ENCODE measurements at places on chromosomes 7 and 10.

GRCh38 chr10:17657103-17657500 lies 13.2 kb downstream of the STAM start:
- DNase-seq, result no peak

DNA sequence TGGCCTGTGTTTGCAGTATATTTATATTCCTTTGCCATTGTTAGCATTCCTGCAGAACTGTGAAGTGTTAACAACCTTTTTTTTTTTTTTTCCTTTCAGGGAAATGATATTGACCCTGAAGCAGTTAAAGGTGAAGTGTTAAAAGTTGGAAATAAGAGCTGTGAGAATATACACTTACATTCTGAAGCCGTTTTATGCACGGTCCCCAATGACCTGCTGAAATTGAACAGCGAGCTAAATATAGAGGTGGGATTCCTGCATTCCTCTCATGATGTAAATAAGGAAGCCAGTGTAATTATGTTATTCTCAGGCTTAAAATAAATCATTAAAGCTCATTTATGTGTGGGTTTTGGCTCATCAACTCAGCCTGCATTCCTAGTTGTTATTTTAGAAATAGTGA lies 92.8 kb upstream of the CAPZA2 start:
- no peak for DNase-seq

GRCh38 chr10:30027057-30028005 lies 32.1 kb downstream of the JCAD start:
- no peak for DNase-seq

- no peak for DNase-seq
Observed at GRCh38 chr7:24227068-24227467, 56.9 kb upstream of the NPY start.

GRCh38 chr7:13880789-13881188 lies 108.7 kb downstream of the ETV1 start:
- no peak for DNase-seq

DNA sequence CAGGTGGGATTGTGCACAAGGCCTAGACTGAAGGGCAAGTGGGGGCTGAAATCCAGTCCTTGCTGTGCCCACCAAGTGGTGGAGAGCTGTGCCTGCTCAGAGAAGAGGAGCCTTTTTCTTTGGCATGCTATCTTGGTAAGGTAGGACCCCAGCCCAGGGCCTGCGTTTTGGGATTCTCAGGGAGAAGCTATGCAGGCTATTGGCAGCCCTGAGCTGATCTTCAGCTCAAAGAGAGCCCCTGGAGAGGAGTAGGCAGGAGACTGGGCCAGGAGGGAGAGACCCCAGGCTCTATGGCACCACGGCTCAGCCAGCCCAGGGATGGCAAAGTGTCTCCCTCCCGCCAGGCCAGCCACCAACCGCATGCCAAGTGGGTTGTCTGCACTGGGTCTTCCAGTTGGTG lies 119.2 kb upstream of the PCBD1 start:
- no peak for DNase-seq

GRCh38 chr7:12993025-12993424 lies 305.6 kb downstream of the ARL4A start:
- no peak for DNase-seq

DNA sequence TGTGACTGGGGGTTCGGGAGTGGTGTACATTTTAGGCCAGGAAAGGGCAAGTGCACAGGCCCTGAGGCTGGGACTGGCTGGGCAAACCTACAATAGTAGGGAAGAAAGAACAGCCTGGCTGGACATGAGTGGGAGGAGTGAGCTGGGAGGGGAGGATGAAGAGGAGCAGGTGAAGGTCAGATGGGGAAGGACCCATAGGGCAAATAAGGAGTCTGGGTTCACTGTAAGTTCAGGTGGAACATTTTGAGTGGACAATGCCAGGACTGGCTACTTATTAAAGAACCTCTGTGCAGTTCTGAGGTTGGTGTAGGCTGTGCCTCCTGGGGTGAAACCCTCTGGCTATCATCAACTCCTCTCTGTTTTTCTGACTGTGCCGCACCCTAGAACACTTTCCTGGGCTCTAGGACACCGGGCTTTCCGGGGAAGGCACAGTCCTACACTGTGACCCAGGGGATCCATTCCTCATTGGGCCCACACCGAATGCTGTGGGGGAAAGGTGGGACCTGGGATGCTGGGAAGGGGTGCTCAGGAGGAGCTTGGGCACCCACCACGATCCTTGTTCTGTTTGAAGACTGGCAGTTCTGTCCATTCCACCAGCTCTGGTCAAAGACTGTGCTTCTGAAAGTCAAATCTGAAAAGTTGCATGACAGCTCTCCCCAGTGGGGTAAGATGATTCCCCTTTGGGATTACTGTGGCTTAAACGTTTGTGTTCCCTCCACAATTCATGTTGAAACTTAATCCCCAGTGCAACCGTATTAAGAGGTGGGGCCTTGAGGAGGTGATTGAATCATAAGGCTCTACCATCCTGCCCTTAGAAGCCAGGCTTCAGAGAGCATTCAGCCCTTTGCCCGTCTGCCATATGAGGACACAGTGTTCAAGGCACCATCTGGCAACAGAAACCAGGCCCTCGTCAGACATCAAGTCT lies 4.0 kb upstream of the MMP21 start:
- no peak for DNase-seq

DNA sequence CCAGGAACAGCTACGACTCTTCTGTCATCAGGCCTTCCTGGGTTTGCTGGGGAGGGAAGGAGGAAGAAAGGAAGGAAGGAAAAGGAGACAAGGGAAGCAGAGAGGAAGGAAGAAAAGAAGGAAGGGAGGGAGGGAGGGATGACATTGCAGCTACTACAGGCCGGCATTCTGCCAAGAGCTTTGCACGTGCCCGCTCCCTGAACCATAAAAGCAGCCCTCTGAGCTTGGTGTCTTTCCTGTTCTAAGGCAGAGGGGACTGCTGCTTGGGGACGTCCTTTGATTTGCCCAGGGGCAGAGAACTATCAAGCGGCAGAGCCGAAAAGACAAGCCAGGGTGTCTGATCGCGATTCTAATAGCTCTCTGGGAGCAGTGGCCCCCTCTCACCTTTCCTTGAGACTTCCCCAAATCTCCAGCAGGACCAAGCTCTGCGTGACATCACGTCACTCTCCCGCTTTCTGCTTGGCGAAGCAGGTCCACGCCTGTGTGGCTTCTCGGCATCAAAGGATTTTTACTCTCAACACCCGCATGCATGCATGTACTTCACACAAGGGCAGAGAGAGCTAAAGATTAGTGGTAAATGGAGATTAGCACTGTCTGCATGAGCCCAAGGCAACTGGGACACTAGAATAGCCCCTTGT lies 167.8 kb upstream of the AUTS2 start:
- DNase-seq, result no peak

DNA sequence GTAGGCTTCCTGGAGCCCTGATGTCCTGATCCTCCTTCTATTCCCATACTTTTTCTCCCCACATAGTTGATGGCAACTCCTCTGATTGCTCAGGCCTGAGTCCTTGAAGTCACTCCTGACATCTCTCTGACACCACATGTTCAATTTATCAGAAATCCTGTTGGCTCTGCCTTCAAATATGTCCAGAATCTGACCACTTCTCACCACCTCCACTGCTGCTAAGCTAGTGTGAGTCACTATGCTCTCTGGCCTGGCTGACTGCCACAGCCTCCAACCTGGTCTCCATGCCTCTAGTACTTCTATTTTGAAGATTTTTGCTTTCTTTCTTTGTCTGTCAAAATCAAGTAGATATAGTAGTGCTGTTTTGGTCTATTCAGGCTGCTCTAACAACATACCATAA lies 53.0 kb downstream of the TMEM229A start:
- DNase-seq, result no peak

- DNase-seq, result no peak
Observed at GRCh38 chr10:88765816-88766215, 6.0 kb downstream of the LIPN start.

Data from A549 (cell line).